ENCODE measurements at places on chromosomes 1 and 21.
A peak's percentile ranks its signal among the peaks of the same experiment; 100 is the strongest.

DNA sequence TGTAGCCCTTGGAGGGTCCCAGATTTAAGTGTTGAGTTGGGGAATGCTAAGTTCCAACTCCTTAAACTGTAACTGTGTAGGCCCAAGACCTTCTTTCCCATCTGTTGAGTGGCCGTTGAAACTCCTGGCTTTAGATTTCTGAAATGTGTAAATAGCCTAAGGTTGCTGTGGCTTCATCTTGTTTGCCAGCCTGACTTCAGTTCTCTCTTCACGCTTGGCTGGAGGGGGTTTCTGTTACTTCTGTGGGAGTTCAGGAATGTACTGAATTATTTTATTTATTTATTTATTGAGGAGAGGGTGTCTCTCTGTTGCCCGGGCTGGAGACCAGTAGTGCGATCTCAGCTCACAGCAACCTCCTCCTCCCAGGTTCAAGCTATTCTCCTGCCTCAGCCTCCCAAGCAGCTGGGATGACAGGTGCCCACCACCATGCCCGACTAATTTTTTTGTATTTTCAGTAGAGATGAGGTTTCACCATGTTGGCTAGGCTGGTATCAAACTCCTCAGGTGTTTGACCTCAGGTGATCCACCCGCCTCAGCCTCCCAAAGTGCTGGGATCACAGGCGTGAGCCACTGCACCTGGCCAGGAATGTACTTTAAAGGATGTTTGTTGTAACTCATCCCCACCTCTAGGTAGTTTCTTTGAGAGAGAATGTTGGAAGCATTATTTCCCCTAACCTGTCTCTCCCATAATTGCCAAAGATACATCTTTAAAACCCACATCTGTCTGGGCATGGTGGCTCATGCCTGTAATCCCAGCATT lies 5.9 kb downstream of the TTC39A start:
- DNase-seq: no peak

- DNase-seq: no peak
Observed at GRCh38 chr1:78348496-78349284, 142.1 kb upstream of the PTGFR start.

DNA sequence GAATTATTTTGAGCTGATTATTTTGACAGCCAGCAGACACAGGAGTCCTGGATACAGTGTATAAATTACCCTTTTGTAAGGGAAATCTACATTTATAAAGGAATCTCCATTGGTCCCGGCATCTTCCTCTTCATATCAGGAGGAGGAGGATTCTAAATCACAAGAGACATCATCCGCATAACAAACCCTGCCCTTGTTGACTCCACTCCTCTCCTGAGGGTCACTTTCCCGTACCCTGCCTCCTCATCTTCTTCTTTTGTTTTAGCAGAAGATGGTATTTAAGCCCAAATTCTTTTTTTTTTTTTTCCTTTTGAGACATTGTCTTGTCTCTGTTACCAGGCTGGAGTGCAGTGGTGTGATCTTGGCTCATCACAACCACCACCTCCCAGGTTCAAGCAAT lies 14.6 kb upstream of the PKNOX1 start:
- no peak for DNase-seq

DNA sequence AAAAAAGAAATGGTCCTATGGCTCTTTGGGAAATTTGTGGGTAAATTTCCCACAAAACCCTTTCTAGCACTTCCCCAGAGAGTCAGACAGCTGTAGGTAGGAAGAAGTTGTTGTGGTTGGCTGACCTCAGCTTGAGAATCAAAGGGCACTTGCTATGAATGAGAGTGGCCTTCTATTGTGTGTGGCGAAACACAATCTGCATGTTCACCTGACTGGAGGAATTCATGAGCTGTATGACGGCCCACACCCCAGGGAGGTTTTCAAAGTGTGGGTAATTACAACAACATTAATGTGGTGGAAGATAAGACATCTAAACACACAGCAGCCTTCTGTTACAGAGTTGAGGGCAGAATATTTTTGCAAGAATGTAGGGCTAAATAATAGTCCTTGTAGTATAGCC lies 38.8 kb downstream of the NGF start:
- DNase-seq: no peak

- DNase-seq: no peak
Observed at GRCh38 chr1:55064071-55064581, 24.8 kb downstream of the PCSK9 start.

- DNase-seq: peak; percentile 73
Observed at GRCh38 chr1:35085421-35085820, 6.2 kb downstream of the ZMYM1 start.
